ENCODE measurements at places on chromosomes 2 and 18. TPM values are rescaled to one million over a fixed set of nuclear protein-coding genes. Genes with fewer than 3 reads are reported as not detected.

GRCh38 chr2:37769551-37769950 lies 98.1 kb upstream of the CDC42EP3 start:
- no peak overlapping the region for H3K27ac ChIP-seq
- no peak overlapping the region for H3K4me3 ChIP-seq
- no peaks in the 10 kb centered on the region for H3K36me3 ChIP-seq
- no peaks in the 10 kb centered on the region for H3K27me3 ChIP-seq
- no peaks in the 10 kb centered on the region for H3K4me1 ChIP-seq

DNA sequence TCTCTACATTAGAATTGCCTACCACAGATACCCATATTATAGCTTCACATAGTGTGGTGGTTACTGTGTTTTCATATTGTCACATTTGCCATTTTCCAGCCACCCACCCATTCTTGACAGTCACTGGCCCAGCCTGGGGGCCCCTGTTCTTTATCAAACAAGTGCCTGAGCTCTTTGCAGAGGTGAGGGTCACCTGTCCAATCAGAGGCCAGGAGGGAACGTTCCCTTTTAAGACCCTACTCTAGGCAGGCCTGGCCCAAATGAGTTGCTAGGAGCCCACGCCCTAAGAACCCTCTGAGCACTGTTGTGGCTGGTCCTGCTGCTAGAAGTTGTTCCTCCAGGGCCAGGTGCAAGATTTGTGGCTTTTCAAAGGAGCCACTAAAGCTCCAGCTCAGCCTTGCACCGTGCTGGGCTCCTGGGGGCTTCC lies 5.2 kb downstream of the IL37 start:
- H3K27ac ChIP-seq, result no peak overlapping the region
- H3K27me3 ChIP-seq, result no peaks in the 10 kb centered on the region
- H3K4me3 ChIP-seq, result no peak overlapping the region
- H3K36me3 ChIP-seq, result no peaks in the 10 kb centered on the region
- DNase-seq, result no peak

GRCh38 chr2:173647681-173648311 lies 293.1 kb downstream of the CDCA7 start:
- no peak for DNase-seq
- no peak overlapping the region for H3K4me3 ChIP-seq
- H3K27me3 ChIP-seq, result no peaks in the 10 kb centered on the region

DNA sequence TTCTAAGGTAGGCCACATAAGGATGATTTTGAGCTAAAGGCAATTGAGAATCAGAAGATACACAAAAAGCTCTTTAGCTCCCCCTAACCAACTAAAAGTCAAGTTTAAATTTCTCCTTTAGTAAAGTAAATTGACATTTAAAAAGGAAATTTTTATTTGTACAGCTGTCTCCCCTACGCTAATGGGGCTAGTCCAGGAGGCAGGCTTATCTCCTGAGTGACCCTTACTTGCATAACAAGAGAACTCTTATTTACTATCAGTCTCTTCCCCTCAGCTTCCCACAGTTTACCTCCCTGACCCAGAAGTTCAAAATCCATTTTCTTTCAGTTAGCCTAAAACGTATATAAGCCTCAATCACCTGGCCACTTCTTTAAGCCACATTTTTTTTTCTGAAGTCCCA lies 1002.8 kb upstream of the NRXN1 start:
- no peak overlapping the region for H3K27ac ChIP-seq
- no peaks in the 10 kb centered on the region for H3K27me3 ChIP-seq
- H3K4me1 ChIP-seq, result no peaks in the 10 kb centered on the region
- no peak overlapping the region for H3K4me3 ChIP-seq

DNA sequence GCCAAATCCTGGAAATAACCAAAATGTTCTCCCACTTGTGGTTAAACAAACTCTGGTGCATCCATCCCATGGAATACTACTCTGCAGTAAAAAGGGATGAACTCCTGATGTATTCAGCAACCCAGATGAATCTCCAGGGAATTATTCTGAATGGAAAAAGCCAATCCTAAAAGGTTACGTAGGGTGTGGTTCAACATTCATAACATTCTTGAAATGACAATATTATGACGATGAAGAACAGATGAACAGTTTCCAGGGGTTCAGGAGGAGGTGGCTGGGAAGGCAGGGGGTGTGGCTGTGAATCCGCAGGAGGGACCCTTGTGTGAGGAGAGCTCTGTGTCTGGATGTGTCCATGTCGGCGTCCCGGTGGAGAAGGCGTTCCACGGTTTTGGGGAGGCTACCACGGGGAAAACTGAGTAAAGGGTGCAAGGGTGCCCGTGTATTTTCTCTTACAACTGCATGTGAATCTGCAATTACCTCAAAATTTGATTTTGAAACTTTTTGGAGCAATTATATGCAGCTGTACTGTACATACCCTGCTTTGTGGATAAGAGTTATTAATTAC lies 47.3 kb downstream of the KCNG2 start:
- H3K27ac ChIP-seq, result no peak overlapping the region
- H3K4me1 ChIP-seq, result no peaks in the 10 kb centered on the region
- H3K4me3 ChIP-seq, result no peak overlapping the region
- DNase-seq, result no peak

DNA sequence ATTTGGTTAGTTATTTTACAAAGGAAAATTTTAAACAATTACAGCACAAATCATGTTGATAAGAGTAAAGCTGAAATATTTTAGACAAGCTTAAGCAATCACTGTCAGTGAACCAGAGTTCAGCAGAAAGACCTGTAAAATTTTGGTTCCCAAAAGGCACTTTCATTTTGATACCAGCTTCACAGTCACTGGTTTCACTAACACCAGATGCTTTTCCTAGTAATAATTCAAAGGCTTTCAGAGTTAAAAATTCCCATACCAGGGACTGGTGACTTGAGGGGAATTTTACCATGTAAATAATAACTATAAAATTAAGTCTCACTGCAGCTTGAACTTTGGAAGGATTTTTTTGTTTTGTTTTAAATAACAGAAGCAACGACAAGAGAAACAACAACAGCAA lies 102.3 kb upstream of the CD302 start:
- H3K36me3 ChIP-seq, result no peaks in the 10 kb centered on the region
- H3K4me1 ChIP-seq, result peaks cover 26% of the 10 kb centered on the region
- no peak overlapping the region for H3K4me3 ChIP-seq

- H3K27ac ChIP-seq, result no peak overlapping the region
- peaks cover 12% of the 10 kb centered on the region for H3K4me1 ChIP-seq
- peak overlapping the region; percentile 54 for H3K4me3 ChIP-seq
- H3K27me3 ChIP-seq, result peaks cover 90% of the 10 kb centered on the region
These were observed 19.2 kb downstream of the POU3F3 start for GRCh38 chr2:104872866-104873688.

DNA sequence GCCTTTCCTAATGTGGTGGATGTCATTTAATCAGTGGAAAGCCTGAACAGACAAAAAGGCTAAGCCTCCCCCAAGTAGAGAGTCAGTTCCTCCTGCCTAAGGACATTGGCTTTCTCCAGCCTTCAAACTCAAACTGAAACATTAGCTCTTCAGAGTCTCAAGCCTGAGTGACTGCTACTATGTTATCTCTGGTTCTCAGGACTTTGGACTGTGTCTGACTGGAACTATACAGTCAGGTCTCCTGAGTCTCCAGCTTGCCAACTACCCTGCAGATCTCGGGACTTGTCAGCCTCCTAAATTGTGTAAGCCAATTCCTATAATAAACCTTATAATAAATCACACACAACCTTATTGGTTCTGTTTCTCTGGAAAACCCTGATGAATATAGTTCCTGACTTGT lies 12.6 kb downstream of the HYCC2 start:
- peaks cover 10% of the 10 kb centered on the region for H3K4me1 ChIP-seq
- no peaks in the 10 kb centered on the region for H3K36me3 ChIP-seq
- no peak overlapping the region for H3K4me3 ChIP-seq
- no peak overlapping the region for H3K27ac ChIP-seq
- DNase-seq, result no peak

DNA sequence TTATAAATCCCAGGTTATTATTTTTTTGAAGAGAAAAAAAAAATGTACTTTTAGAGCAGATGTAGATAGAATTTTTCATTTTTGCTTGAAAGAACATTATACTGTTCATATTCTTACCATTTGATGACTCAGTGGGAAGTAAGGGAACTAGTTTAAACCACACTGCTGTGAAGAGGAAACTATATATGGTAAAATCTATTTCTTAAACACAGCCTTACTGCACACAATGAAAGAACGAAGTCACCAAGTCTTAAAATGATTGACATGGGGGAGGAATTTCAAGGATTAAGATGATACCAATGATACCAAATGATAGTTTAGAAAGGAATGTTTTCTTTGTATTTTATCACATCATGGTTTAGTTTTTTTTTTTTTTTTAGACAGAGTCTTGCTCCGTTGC lies 5.0 kb downstream of the ACTR2 start:
- DNase-seq, result no peak
- peaks cover 91% of the 10 kb centered on the region for H3K4me1 ChIP-seq
- H3K36me3 ChIP-seq, result peaks cover 5% of the 10 kb centered on the region
- H3K27ac ChIP-seq, result no peak overlapping the region

- no peaks in the 10 kb centered on the region for H3K27me3 ChIP-seq
- H3K4me1 ChIP-seq, result no peaks in the 10 kb centered on the region
- no peak overlapping the region for H3K4me3 ChIP-seq
- no peak for DNase-seq
- no peaks in the 10 kb centered on the region for H3K36me3 ChIP-seq
- no peak overlapping the region for H3K27ac ChIP-seq
These were observed 116.6 kb downstream of the SRBD1 start for GRCh38 chr2:45494275-45494977.

DNA sequence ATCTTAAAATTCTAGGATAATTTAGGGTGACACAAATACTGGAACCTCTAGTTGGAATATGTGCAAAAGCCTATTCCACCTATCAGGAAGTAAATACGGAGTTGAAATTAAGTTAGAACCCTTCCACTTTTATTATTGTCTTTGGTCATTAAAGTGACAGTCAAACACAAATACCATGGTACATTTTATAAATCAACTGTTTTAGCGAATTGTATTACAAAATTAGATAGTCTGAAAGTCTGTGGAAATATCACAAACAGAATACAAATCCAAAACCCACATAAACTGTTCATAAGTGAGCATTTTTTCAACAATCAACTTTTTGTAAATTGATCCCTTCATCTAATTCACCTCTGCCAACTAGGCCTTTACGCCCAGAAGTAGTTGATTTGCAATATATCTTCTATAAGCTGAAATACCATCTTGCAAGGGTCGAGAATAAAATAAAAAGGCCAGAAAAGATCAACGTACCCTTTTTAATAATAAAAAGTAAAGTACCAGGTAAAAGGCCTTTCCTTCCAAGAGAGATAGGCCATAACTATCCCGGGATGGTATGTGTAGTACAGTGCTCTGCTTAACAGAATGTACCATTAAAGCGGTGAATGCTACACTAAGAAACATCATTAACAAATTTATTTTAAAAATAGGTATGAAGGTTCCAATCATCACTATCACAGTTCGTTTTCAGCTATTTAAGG lies 1.3 kb downstream of the USP34 start:
- DNase-seq, result no peak
- no peaks in the 10 kb centered on the region for H3K27me3 ChIP-seq
- peak overlapping the region; percentile 83 for H3K4me3 ChIP-seq

GRCh38 chr2:73134471-73134870 lies 21.7 kb upstream of the RAB11FIP5 start:
- H3K27ac ChIP-seq, result no peak overlapping the region
- H3K4me3 ChIP-seq, result no peak overlapping the region
- DNase-seq, result no peak
- no peaks in the 10 kb centered on the region for H3K27me3 ChIP-seq

- no peak overlapping the region for H3K27ac ChIP-seq
- H3K4me3 ChIP-seq, result no peak overlapping the region
- no peaks in the 10 kb centered on the region for H3K36me3 ChIP-seq
- H3K4me1 ChIP-seq, result peaks cover 22% of the 10 kb centered on the region
These were observed 3.8 kb upstream of the CCDC68 start for GRCh38 chr18:54962919-54963645.

DNA sequence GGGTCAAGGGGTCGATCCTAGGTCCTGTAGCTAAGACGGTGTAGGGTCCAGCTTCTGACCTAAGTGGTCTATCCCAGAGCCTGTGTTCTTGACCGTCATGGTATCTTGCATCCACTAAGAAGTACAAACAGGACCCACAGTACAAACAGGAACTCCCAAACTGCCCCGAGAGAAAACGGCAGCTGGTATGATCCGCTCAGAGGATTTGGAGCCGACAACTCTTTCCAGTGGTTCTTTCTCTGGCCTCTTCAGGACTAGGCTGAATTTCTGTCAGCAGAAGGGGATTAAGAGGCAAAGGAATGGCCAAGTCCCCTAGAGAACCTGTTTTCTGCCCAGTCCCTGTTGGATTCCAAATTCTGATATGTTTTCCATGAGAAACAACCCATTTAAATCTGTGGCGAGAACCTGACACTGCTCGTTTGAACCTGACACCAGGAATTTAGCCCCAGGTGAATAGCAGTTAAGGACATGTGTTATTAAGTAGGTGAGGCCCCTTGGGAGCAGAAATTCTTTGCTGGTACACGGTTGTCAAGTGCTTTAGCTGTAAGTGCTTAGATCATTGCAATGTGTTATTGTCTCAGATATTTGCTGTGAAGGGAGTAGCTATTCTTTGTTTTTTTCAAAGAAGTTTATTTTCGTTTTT lies 50.5 kb upstream of the TXNDC2 start:
- H3K4me1 ChIP-seq, result peaks cover 46% of the 10 kb centered on the region
- peaks cover 5% of the 10 kb centered on the region for H3K36me3 ChIP-seq
- H3K27me3 ChIP-seq, result no peaks in the 10 kb centered on the region
- DNase-seq, result peak; percentile 49

- H3K4me3 ChIP-seq, result no peak overlapping the region
- no peaks in the 10 kb centered on the region for H3K36me3 ChIP-seq
- H3K27me3 ChIP-seq, result no peaks in the 10 kb centered on the region
- DNase-seq, result peak; percentile 3
- H3K27ac ChIP-seq, result no peak overlapping the region
These were observed 56.5 kb upstream of the ERBB4 start for GRCh38 chr2:212595036-212595654.

- no peak overlapping the region for H3K27ac ChIP-seq
- H3K4me1 ChIP-seq, result no peaks in the 10 kb centered on the region
- H3K27me3 ChIP-seq, result no peaks in the 10 kb centered on the region
- H3K36me3 ChIP-seq, result no peaks in the 10 kb centered on the region
- no peak overlapping the region for H3K4me3 ChIP-seq
These were observed 40.7 kb downstream of the ONECUT2 start for GRCh38 chr18:57475903-57476302.

DNA sequence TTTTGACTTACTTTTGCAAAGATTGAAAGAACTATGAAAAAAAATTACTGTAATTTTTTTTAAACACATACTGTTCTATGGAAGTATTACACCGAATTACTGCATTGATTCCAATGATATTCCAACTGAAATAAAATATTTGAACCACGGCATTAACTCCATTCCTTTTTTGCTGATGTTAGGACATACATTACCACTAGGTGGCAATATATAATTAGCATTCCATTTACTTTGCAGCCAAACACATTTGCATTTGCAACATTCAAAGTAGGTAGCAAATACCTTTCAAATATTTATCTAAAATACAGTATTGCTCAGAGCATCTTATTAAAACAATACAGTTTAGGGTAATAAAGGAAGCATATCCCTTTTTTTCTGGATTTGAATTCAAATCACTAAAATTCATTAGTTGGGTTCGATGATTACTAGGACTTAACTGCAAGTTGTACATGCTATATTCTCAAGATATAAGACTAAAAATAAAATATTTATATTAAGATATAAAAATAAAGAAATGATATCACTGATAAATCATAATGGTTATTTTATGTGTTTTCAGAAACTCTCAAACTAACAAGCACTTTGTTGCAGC lies 31.3 kb downstream of the LANCL1 start:
- H3K4me1 ChIP-seq, result no peaks in the 10 kb centered on the region
- no peak overlapping the region for H3K27ac ChIP-seq
- no peak for DNase-seq
- peaks cover 24% of the 10 kb centered on the region for H3K36me3 ChIP-seq
- no peaks in the 10 kb centered on the region for H3K27me3 ChIP-seq

DYNAP gene
- total RNA-seq, result not detected

GKN1 gene
- 1.7 TPM for total RNA-seq

CD8B2 gene
- total RNA-seq, result not detected

CD302 gene
- 29.2 TPM for total RNA-seq

REG1B gene
- total RNA-seq, result not detected

TTR gene
- 2.5 TPM for total RNA-seq

XIRP2 gene
- total RNA-seq, result not detected

LRATD1 gene
- 9.8 TPM for total RNA-seq

MPP4 gene
- total RNA-seq, result not detected

All from stomach (tissue), 19 donors.